ENCODE measurements at places on chromosomes 6 and 20.

DNA sequence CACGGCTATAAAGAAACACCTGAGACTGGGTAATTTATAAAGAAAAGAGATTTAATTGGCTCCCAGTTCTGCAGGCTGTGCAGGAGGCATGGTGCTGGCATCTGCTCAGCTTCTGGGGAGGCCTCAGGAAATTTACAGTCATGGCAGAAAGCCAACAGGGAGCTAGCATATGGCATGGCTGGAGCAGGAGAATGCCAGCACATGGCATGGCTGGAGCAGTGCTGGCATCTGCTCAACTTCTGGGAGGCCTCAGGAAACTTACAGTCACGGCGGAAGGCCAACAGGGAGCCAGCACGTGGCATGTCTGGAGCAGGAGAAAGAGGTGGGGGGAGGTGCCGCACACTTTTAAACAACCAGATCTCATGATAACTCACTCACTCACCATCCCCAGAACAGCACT, 32.5 kb upstream of the DACT2 start:
- DNase-seq, result no peak

DNA sequence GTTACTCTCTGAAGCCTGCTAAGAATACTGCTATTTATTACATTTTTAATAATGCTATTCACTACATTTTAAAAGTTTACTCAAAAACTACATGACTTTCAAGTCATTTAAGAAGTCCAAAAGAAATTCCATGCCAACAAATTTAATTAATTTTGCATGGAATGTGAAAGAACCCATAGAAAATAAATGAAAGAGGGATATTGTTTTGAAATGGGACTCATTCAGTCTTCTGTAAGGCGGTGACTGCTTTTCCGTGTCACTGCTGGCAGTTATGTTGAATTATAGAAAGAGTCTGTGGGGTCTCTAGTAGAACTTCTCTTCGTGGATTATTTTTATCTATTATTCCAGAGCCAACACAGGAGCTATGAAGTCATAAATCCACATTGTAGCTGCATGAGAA, 211.2 kb downstream of the LAMA2 start:
- no peak for DNase-seq

DNA sequence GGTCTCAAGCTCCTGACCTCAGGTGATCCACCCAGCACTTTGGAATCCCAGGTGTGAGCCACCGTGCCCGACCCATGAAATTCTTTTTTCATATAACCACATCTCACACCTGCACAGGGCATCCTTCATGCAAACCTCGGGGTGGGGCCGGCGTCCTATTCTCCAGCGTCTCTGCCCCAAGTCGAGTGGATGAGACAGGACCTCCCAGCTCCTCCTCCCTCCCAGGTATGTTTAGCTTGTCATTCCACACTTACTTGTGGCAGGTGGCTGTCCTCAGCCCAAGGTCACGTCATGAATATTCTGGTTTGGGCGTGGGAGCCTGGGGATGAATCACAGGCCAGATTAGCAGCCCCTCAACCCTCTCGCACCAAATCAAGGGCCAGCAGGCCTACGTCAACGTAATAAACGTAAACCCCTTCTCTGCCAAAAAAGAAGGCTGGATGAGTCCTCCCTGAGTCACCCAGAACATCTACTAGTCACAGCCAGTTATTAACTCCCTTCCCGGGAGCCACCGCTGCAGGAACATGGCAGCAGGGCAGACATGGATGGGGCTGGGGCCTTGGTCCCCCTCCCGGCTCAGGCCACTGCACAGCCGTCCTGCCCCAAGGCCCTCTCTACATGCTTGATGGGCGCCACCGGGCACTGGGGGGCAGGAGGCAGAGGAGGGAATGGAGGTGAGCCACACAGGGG, 91.7 kb downstream of the YTHDF1 start:
- DNase-seq, result no peak

DNA sequence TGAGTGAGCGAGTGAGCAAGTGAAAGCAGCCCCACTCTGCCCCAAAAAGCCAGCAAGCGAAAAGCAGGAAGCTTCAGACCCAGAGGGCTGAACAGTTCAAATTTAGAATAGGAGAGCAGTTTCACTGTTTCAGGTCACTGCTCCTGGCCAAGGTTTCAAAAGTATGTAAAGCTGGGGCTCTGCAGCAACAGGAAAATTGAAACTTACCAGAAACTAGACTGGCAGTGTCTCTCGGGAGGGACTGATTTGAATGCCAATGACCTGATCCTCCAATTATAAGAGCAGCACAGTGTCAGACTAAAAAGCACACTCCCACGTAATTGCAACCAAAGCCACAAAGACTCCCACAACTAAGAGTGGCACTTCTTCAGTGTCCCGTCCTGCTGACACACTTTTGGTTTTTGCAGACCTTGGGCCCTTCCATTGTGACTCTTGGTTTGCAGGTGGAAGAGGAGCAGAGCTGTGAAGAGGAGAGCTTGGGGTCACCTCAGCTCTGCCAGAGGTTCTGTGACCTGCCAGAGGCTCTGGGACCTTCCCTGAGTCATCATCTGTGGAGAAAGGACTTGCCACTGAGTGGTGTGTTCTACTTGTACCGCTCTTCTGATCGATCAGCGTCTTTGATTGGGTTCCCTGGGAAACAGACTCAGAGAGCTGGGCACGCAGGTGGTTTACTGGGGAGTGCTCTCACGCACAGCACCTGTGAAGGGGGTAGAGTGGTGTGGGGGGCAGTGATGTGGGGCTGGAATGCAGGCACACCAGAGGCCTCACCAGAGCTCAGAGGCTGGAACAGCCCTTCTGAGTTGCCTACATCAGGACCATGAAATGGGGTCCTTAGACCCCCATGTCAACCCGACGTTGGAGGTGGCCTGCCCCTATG, 52.7 kb upstream of the PTGIS start:
- no peak for DNase-seq

DNA sequence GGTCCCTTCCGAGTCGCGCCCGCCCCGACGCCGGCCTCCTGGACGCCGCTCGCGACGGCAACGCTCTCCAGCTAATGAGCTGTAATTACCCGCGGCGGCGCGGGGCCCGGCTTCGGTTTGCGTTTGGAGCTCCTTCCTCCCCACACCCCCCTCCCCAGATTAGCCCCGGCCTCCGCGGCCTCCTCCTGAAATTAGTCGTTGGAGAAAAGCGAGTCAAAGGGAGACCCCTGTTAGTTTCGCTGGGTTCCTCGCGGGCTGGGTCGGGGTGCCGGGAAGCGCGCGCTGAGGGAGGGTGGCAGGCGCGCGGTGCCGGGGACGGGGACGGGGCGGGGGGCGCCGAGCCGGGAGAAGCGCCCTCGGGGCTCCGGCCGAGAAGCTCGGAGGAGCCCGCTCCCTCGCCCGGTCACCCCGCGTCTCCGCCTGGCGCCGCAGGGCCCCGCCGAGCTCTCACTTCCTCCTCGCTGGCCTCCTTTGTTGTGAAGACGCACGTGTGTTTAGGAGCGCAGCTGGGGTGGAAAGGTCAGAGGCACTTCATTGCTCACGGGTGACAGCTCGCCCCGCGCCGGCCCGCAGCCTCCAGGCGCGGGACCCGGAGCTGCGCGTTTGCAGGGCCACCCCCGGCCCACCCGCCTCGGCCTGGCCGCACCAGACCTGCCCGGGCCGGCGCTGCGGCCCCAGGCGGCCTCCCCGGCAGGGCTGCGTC, 4.9 kb downstream of the FOXC1 start:
- no peak for DNase-seq

Data from stimulated activated CD4-positive, alpha-beta T cell treated with anti-CD3 and anti-CD28 coated beads, Interleukin-4, amount 100 ng/mL, for 48 hours (primary cell).